ENCODE measurements at places on chromosomes 1 and 21.

GRCh38 chr1:61797045-61797755 lies 54.9 kb downstream of the PATJ start:
- DNase-seq: no peak

DNA sequence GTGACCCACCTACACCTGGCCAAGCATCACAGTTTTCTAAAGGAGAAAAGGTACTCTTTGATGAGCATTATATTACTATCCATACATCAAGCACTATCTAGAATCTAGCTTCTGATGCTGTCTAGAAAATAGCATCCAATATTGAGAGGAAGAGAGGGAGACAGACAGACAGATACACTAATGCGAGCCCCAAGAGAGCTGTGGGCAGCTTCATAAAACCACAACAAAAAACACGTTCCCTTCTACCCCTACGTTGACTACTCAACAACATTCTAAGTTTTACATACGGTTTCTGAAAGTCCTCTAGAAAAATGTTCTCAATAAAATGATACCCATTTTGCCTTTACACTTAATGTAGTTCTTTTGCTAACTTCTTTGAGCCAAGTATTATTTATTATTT lies 221.8 kb downstream of the SLC45A1 start:
- no peak for DNase-seq

- no peak for DNase-seq
Observed at GRCh38 chr1:186768906-186769305, 59.8 kb upstream of the PLA2G4A start.

DNA sequence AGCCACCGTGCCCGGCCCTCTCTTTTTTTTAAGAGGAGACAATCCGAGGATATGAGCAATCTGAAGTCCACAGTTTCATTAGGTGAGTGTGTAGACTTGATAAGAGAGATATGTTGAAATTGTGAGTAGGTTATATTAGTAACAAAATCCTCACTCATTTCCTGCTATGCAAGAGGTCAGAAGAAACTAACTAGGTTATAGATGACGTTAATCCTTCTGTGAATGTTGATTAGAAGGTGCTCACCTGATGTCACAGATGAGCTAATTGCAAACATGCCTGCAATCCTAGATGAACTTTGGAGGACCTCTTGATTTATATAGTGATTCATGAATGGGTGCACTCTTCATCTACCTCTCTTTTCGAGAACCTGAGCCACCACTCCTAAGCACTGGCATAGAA lies 29.3 kb downstream of the NTMT2 start:
- no peak for DNase-seq

GRCh38 chr1:162908236-162908635 lies 47.3 kb upstream of the CCDC190 start:
- no peak for DNase-seq

GRCh38 chr1:34002810-34003209 lies 138.9 kb downstream of the HMGB4 start:
- DNase-seq: no peak

DNA sequence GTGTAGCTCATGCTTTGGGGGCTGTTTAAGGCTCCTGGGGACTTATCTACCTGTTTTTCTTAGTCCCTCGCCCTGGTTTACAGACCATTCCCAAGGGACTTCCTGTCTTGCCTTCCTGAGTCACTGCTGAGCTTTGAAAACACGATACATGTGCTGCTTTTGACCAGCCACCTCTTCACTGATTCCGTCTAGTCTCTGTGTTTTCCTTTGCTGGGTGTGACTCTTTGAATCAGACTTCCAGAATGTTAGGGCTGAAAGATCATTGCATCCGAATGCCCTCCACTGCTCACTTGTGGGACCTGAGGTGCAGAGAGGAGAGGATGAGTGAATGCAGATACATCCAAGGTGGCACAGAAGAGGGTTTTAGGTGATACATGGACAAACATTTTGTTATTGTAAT lies 35.4 kb upstream of the CITED4 start:
- DNase-seq: no peak

GRCh38 chr1:14440731-14441130 lies 157.8 kb upstream of the KAZN start:
- no peak for DNase-seq

- no peak for DNase-seq
Observed at GRCh38 chr21:31184459-31184858, 146.2 kb upstream of the KRTAP19-8 start.

DNA sequence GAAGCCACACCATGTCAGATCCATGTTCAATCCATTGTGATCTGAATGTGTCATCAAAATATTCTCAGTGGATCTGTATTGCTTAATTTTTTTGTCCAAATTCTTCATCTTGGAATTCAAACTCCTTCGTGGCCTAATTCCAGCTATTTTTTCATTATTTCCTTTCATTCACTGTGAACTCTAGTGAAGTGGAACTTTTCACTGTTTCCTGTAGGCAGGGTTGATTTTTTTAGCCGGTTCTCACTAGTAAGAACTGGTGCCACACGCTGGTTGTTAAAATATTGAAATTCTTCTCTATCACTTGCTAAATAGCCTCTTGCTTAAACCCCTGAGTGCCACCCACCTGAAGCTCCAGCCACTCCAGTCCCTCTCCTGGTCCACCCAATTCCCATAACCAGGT lies 7.6 kb upstream of the S100A11 start:
- no peak for DNase-seq

- DNase-seq: no peak
Observed at GRCh38 chr1:200861937-200862647, 10.7 kb upstream of the GPR25 start.

GRCh38 chr1:203447151-203447550 lies 28.5 kb upstream of the PRELP start:
- DNase-seq: no peak

GRCh38 chr21:18608226-18608625 lies 204.6 kb upstream of the TMPRSS15 start:
- no peak for DNase-seq

GRCh38 chr1:231581859-231582258 lies 44.7 kb upstream of the DISC1 start:
- DNase-seq: no peak

- peak; percentile 82 for DNase-seq
Observed at GRCh38 chr1:158121604-158122254, 59.0 kb upstream of the CD1D start.

- DNase-seq: no peak
Observed at GRCh38 chr1:228333739-228334115, 72.9 kb downstream of the TRIM11 start.

DNA sequence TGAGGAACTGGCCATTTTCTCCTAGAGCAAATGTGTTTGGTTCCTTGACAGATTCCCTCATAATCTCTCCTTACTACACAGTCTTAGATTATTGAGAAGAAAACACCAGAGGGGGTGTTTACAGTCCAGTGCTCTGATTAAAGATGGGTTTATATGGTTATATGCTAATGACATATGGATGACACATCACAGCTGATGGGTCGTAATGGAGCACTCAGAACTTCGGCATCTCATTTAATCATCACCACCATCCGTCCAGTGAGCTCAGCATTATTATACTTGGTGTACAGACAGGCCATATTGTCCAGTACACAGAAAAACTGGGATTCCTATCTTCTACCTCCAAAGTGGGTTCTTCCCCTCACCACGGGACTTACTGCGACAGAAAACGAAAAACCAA lies 22.3 kb upstream of the NR5A2 start:
- no peak for DNase-seq

- DNase-seq: no peak
Observed at GRCh38 chr1:53126495-53126894, 15.9 kb downstream of the SLC1A7 start.

- DNase-seq: no peak
Observed at GRCh38 chr1:183262628-183263200, 76.7 kb downstream of the LAMC2 start.

GRCh38 chr1:206890125-206891060 lies 6.8 kb upstream of the IL24 start:
- DNase-seq: no peak

- no peak for DNase-seq
Observed at GRCh38 chr1:169523904-169524303, 38.2 kb upstream of the SLC19A2 start.

GRCh38 chr1:19368964-19369363 lies 56.8 kb downstream of the SLC66A1 start:
- no peak for DNase-seq

Data from neural progenitor cell (in vitro differentiated cells).